ENCODE measurements at places on chromosomes 4 and X. TPM values are rescaled to one million over a fixed set of nuclear protein-coding genes. Genes with fewer than 3 reads are reported as not detected.

Gene DDX53
- total RNA-seq, result not detected

Gene GYG2
- total RNA-seq, result not detected

Gene TMEM47
- total RNA-seq, result not detected

Gene EOLA2
- 34.0 TPM for total RNA-seq

Gene CPEB2
- 7.1 TPM for total RNA-seq

Gene JCHAIN
- 0.68 TPM for total RNA-seq

Gene CFAP299
- not detected for total RNA-seq

Gene STK26
- 80.5 TPM for total RNA-seq

DNA sequence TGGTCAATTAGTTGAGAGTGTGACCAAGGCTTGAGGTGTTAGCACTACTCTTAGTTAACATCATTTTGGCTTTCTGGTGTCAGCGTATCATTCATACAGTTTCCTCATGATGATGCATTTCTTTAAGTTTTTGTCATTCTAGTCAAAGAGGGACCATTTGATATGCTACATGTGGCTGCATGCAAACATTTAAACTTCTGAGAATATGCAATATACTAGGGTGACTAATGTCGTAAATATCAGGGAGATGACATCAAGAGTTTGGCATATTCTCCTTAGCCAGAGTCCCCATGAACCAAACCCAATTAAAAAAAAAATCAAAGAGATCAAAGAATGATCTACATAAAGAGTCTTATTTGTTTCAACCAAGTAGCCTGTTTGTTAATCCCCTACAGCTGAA is 537.4 kb upstream of the PCDH7 start:
- DNase-seq, result no peak

DNA sequence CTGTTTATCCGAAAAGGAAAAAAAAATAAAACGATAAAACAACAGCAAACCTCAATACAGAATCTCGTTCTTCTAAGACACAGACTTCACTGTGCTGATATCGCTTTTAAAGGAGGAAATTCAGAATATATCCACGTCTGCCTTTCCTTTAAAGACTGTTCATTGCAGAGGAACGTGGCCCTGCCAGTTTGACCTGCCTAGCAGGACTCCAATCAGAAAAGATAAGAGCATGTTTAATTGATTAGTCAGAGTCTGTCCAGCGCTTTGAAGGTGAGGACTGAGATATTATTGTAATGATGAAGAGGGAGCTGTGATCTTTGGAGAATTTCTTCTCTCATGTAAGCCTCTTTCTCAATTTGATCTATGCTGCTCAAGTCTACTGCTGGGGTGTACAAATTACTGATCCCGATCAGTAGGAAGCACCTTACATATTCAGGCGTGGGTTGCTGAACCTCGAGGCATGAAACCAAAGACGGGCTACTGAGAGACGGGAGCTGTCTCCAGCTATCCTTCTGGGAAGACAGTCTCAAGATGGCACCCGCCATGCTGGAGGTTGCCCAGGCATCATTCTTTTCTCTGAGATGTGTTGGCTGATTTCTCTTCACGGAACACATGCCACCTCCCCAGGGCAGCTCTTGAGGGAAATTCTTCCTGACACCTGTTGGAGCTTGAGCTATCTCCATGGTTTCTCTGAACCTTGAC is 146.1 kb downstream of the SHOX start:
- no peak for DNase-seq

- DNase-seq, result peak; percentile 74
Observed at GRCh38 chrX:103310555-103311398, at the start of gene BEX2. TSS of gene BEX2 (minus strand) at chrX:103310990. CDS start at chrX:103309976, 1,014 bp downstream.

- no peak for DNase-seq
Observed at GRCh38 chrX:116290359-116290758, 119.8 kb downstream of the AGTR2 start.

DNA sequence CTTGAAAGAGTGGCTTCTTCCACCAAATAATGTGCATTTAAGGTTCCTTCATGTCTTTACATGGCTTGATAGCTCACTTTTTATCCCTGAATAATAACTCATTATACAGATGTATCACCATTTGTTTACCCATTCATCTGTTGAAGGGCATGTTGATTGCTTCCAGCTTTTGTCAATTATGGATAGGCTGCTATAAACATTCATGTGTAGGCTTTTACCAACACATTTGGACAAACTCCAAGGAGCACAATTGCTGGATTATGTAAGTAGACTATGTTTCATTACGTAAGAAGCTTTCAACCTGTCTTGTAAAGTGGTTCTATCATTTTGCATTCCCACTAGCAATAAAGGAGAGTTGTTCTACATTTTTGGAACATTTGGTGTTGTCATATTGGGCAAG is 2637.0 kb downstream of the PCDH7 start:
- DNase-seq, result no peak

DNA sequence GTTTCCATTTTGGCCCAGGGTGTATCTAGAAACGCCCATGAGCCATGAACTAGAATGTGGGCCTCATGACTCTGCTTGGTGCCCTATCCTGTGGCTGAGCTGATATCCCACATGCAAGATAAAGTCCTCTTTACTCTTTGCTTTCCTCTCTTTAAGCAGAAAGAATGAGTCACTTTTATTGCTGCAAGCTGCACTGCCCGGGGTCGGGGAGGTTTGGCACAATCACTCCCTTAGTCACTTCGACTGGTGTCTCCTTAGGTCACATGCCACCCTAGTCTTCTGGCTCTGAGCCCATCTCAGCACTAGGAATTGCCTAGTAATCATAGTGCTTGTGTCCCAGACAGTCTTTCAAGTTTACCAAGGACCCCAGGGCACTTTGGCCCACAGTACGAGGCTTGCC is 75.1 kb upstream of the CXorf66 start:
- DNase-seq, result no peak

DNA sequence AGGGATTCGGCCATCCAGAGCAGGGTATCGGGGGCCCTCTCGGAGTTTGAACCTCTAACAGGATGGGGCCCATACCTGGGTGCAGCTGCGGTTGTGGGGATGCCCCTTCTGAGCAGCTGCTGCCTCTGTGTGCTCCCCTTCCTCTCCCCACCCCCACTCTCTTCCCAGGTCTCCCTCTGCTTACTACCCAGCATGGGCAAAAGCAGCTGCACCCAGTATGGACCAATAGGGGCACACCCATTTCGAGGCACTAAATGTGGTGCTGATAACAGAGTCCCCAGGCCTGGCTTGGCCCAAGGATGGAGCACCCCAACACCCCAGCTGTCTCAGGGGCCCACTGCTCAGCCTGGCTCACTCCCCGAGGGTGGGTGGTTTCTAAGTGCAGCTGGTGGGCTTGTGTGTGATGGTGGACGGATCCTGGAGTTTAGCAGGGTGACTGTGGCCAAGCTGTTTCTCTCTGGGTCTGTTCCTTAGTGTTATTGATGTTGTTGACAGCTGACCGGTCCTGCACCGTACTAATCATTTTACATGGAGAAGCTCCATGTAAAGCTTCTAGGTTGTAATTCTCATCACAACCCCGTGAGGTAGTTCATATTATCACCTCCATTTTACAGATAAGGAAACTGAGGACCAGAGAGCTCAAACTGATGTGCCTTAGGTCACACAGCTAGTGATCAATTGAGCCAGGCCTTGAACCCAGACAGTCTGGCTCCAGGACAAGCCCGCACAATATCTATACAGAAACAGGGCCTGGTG is 13.1 kb upstream of the KIAA0232 start:
- no peak for DNase-seq

- DNase-seq, result peak; percentile 24
Observed at GRCh38 chrX:30577362-30577991, at the start of gene TASL. TSS of gene TASL (minus strand) at chrX:30577766. CDS start at chrX:30560355, 17,411 bp downstream.

GRCh38 chr4:38560340-38560739 is 103.7 kb upstream of the KLF3 start:
- no peak for DNase-seq

DNA sequence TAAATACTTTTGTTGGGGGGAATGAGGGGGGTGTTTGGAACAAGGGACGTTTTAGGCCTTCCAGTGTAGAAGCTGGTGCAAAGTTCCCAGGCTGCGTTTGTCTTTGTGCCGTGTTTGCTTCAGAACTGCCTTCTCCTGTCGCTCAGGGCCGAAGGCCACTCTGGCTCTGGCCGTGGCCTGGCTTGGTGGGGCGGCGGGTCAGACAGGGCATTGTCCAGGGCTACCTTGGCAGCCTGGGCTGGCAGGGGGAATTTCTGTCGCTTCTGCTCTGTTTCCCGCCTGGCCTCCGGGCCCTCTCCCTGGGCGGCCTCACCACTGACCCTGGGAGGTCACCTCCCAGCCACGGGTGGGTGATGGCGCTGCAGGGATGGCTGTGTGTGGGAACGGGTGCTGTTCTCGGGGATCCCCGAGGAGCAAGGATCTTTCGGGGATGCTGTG is 140.0 kb downstream of the COL4A6 start:
- no peak for DNase-seq

GRCh38 chr4:81442484-81443085 is 29.1 kb downstream of the RASGEF1B start:
- DNase-seq, result no peak

DNA sequence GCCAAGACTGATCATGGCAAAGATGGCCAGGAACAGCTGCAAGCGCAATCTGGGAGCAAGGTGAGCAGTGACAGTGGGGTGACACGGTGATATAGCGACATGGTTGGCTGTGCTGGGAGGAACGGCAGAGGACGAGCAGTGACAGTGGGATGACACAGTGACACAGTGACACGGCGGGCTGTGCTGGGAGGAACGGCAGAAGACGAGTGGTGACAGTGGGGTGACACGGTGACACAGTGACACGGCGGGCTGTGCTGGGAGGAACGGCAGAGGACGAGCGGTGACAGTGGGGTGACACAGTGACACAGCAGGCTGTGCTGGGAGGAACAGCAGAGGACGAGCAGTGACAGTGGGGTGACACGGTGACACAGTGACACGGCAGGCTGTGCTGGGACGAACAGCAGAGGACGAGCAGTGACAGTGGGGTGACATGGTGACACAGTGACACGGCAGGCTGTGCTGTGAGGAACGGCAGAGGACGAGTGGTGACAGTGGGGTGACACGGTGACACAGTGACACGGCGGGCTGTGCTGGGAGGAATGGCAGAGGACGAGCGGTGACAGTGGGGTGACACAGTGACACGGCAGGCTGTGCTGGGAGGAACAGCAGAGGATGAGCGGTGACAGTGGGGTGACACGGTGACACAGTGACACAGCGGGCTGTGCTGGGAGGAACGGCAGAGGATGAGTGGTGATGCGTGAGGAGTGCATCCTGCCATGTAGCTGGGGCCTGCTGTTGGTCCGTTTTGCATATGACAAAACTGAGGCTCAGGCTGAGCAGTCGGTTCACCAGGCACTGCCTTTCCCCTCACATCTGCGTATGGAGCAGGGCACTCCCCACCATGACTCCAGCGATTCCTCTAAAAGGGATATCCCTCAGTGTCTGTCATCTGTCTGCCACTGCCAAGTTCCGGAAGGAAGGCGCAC is 36.0 kb upstream of the MXD4 start:
- DNase-seq, result no peak

DNA sequence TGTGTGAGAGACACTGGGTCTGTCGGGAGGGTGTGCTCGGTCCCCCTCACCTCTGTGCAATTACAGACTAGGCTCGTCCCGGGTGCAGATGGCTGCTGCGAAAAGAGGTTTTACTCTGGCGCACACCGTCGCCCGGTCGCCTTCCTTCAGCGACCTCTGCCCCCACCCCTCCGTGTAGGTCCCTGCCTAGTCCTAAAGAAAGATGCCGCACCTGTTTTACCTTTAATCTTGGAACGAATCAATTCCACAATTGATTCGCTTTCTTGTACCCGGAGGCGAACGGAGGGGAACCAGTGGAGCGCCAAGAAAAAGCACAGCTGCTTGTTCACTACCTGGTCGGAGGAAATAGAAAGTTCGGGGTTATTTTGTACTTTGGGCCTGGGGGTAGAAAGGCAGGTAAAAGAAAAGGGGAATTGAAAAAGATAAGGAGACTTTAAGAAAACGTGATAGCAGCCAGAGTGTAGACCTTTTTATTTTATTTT is 1.2 kb downstream of the NPNT start:
- DNase-seq, result no peak

DNA sequence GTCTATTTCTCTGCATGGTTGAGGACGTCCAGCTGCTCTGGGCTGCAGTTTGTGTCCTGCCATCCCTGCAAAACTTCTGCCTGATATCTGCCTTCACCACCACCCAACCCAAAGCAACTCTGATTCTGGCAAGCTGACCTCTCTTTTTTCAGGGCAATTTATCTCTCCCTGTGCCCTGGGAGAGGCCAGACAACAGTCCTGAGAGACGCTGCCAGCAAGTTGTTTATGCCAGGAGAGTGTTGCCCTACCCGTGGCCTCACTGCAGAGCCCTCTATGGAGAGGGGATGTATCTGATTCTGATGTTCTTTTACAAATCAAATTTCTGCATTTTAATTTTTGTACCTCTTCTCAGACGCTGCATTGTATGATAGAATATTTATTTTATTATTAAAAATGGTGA is 36.6 kb upstream of the BRWD3 start:
- DNase-seq, result no peak

GRCh38 chrX:101416691-101417090 is 8.7 kb downstream of the HNRNPH2 start:
- DNase-seq, result no peak

DNA sequence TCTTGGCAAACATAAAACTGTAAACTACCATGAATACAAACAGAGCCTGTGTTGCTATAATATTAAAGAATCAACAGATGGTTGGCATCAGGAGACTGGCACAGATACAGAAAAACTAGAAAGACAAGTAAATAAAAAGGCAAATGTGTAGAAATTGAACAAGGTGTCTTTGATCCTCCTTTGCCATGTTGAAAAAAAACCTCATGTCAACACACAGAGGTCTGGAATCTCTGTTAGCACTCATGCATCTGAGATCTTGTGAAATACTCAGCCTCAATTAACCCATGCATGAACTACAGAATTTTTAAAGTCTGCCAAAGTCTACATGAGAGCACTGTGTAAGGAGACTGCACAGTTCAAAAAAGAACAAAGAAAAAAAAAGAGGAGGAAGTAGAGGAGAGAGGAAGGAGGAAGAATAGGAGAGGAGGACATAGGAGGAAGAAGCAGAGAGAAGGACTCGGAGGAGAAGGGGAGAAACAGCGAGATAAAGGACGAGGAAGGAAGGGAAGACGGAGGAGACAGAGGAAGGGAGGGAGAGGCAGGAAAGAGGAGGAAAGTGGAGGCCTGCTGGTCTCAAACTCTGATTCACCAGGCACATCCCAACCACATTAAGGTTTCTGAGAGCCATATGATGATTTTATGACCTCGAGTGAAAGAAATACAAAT is 52.8 kb downstream of the PRDM5 start:
- DNase-seq, result no peak

DNA sequence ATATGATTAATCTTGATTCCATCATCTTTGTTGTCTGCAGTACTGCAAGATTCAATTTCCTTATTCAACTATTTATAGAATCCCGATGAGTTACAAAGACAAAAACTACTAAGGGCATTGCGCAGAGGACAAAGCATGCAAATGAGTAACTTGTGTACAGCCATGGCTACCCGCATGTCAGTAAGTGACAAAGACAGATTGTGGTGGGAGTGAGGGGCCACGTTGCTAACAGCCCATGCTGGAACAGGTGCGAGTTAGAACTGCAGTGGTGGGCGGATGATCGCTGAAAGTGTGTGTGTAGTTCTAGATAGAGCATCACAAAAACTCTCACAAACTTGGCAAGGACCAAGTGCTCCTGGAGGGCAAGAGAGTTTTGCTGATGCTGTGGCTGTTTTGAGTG is 49.5 kb downstream of the ACOX3 start:
- no peak for DNase-seq

GRCh38 chrX:139759637-139760036 is 51.7 kb upstream of the MCF2 start:
- DNase-seq, result no peak

GRCh38 chr4:8269535-8270417 is at the start of gene HTRA3:
TSS of gene HTRA3 (plus strand) at chr4:8269754. CDS start at chr4:8269969, 215 bp downstream.
- DNase-seq, result no peak
